ENCODE measurements at places on chromosomes 7 and 10.

DNA sequence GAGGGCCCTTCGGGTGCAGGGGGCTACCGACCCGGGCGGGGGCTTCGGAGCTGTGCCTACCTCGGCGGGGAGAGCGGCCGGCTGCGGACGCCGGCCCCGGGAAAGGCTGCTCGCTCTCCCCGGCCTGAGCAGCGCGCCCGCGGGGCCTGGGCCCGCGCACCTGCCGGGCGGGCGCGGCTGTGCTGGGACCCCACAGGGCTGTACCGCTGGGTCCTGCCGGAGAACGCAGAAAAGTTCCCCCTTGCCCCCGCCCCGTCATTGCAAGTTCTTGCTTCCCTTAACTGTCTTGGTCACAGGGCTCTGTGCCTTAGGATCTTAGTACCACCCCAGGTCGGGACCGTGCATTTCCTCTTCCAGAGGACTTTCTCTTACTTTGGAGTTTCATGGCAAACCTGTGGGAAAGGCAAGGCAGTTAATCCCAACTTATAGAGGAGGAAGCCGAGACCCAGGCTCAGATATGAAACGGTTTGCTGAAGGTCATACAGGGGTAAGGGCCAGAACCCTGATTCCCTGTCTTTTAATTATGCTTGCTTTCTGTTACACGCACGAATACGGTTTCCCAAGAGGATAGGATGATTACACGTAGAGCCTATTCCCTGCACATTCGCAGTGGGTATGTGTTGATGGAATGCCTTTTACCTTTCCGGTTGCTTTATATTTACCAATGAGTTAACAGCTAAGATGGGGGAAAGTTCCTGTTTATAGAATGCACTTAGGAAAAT is 652 bp downstream of the PCGF5 start:
- peak; percentile 14 for DNase-seq

GRCh38 chr7:68265258-68265657 is 1268.6 kb downstream of the TYW1 start:
- DNase-seq, result no peak

DNA sequence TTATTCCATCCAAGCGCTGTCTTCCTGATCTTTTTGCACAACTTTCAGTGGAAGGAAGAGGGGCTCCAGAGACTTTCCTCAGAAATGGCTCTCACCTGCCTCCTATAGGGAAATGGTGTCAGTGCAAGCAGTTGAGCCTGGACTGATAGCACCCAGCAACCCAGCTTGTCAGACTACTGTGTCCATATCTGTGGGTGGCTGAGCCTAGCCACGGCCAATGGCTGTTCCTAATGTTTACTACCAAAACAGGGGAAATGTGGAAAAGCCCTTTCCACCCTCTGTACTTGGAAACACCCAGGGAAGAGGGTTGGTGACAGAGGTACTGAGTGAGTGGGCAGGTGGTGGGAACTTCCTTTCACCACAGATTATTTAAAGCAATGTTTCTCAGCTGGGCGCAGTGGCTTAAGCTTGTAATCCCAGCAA is 4.3 kb upstream of the YKT6 start:
- peak; percentile 58 for DNase-seq

GRCh38 chr7:21338728-21339164 is 89.1 kb upstream of the SP4 start:
- peak; percentile 25 for DNase-seq

GRCh38 chr10:114478281-114478680 is 74.0 kb upstream of the AFAP1L2 start:
- DNase-seq, result no peak

GRCh38 chr7:8176370-8177081 is 85.4 kb downstream of the ICA1 start:
- no peak for DNase-seq

DNA sequence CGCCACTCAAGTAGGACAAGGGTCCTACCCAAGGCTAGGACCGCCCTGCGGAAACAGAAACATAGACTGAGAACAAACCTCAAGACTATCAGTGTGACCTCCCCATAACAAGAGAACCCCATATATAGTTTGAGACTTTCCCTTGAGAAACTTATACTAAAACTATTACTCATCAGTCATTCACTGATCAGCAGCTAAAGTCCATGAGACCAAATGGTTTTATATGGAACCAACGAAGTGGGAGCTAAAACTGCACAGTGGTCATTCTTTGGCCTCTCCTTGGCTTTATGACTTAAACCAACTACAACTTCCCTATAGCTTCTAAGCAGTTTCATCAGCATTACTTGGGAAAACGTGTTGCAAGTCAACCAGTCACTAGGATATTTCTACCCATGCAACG is 13.7 kb upstream of the ZSCAN21 start:
- DNase-seq, result no peak

DNA sequence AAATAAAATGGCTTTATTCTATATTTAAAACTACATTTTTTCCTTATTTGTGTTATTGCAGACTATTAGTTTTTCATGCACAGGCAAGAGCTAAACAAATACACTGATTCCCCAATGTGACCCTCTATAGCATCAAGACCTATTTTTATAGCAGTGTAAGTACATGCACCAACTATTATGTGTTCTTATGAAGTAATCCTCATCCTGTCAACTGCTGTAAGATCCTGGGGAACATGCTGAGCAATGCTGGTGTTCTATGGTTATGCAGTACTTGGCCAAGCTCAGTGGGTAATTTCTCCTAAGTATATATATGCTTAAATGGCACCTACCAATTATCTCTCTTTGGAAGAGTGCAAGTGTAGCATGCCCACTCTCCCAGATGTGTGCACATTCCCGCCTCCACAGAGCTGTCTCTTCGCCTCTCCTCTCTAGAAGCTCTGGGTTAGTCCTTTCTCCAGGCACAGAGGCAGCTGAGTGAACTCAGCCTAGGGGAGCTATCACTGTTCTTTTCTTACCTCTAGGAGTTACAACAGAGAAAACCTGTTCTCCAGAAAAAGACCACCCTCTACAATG is 428.8 kb downstream of the KCNMA1 start:
- no peak for DNase-seq

DNA sequence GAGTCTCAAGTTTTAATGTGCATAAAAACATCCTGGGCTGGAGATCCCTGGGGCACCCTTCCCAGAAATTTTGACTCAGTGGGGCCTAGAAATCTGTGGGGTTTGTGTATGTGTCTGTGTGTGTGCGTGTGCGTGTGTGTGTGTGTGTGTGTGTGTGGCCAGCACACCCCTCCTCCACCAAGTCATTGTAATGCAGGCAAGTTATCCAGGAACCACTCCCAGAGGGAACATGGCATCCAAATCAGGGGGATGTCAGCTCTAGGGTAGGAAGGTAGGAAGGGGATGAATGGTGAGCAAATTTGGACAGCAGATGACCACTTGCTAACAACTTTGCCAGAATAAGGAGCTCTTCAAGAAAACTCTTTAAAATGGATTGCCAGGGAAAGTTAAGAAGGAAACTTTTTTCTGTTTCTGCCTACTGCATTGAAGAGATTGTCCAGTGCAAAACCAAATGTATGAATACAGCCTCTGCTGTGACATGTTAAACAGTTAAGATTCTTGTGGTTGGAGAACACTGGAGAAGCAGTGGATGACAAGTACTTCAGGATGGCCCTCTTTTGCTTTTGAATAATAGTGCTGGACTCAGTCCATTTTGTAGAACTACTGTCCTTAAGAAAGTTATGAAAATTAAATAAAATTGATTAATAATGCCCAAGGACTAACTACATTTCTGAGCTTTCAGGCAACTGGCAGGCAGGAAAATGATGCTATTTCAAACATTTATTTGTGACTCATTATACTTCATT is 12.3 kb downstream of the STAMBPL1 start:
- DNase-seq, result no peak

DNA sequence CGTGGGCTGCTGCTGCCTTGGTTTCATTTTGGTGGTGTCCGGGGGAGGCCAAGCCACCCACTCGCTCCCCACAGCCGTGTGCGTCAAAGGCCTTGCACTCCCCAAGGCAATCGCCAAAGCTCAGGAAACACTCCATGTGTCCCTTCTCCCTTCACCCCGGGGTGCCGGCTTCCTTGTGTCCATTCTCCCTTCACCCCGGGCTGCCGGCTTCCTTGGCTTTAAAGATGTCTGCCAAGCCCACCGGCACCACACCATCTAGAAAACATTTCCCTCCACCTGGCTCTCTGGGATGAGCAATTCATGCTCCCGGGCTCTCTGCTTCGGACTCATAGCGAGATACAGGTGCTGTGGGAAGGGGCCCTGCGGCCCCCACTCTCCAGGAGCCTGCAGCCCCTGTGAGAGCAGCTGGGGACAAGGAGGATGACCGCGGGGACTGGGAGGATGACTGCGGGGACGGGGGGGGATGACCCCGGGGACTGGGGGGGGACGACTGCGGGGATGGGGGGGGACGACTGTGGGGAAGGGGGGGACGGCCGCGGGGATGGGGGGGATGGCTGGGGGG is 322.1 kb downstream of the DNAJB6 start:
- DNase-seq, result no peak

- DNase-seq, result no peak
These were observed 46.7 kb upstream of the RHOBTB1 start for GRCh38 chr10:60990663-60991062.

GRCh38 chr10:9950070-9950469 is 1067.6 kb upstream of the CELF2 start:
- DNase-seq, result no peak

DNA sequence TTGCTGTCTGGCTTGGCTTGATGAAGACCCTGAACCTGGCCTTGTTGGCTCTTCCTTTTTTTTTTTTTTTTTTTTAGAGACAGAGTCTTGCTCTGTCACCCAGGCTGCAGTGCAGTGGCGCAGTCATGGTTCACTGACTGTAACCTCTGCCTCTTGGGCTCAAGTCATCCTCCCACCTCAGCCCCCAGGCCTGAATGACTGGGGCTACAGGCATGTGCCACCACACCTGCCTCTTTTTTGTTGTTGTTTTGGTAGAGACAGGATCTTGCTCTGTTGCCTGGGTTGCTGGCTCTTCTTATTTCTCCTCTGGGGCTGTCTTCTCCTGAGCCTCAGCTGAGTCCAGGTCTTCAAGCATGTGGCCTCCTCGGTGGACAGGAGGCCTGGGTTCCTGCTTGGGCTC is 44.7 kb downstream of the PRF1 start:
- no peak for DNase-seq

DNA sequence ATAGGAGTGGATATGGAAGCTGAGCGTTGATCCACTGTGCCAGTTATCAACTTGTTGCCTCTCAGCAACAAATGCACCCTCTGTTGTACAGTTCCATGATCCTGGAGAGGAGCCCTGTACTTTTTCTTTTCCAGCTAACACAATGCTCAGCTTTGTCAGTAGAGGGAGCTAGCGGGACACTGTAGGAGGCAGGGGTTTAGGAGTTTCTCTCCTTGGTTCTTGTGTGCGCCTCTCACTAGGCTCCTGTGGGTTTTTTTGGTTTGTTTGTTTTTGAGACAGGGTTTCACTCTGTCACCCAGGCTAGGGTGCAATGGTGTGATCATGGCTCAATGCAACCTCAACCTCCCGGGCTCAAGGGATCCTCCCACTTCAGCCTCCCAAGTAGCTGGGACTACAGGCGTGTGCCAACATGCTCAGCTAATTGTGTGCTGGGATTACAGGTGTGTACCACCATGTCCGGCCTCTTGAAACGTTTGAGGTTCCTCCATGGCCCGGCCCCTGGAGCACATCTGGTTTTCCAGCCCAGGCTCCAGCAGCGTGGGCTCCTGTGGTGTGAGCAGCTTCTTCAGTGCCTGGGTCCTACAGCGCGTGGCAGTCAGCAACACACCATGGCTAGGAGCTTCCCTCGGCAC is 12.0 kb upstream of the MARVELD1 start:
- DNase-seq, result peak; percentile 75

GRCh38 chr10:103501186-103501585 is 7.7 kb downstream of the NEURL1 start:
- no peak for DNase-seq

DNA sequence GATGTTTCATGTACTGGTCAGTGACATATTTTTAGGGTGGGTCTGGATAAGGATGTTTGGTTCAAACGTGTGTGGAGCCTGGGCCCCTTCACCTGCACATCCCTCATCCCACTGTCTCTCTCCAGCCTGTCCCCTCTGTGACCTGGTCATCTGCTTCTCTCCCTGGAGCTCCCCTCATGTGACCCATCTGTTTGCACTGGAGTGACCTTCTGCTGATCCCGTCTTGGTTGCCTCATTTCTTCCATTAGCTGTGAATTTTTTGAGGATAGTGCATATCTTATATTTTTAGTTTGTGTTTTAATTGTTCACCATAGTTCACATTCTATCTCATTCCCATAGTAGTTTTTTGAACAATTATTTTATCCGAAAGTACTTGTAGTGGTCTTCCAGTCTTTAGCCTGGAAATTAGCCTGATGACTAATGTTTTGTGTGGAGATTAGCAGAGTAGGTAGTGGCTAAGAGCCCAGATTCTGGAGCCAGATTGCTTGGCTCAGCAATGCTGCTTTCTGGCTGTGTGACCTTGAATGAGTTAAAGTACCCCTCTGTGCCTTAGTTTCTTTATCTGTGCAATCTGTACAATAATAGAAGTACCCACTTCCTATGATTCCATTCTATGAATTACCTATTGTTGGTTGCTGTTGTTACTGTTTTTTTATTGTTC is 224.5 kb downstream of the LRMDA start:
- DNase-seq, result no peak

DNA sequence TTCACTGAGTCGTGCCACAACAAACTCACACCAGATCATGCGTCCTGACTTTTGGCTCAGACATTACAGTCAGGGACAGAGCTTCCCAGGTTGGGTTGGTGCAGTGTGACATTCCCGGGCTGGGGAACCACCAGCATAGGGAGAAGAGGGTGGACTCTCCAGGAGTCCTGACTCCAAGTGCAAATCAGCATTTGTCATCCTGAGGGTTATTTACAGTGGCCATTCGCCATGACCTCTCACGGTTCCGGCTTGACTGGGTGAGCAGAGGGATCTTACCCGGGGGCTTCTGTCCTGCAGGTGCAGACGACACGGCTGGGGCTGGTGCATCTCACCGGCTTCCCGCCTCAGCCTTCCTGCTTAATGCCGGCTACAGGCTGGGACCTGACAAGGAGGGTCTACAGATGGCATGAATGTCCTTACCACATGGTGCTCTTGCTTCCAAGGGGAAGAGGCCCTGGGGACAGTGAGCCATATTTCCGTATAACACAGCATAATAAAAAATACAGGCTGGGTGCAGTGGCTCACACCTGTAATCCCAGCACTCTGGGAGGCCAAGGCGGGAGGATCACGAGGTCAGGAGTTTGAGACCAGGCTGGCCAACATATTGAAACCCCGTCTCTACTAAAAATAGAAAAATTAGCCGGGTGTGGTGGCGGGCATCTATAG is 12.5 kb upstream of the INTS1 start:
- DNase-seq, result no peak

- DNase-seq, result peak; percentile 79
These were observed 79.4 kb downstream of the VWC2 start for GRCh38 chr7:49852619-49853462.

GRCh38 chr7:2791390-2791789 is 52.7 kb downstream of the GNA12 start:
- no peak for DNase-seq

DNA sequence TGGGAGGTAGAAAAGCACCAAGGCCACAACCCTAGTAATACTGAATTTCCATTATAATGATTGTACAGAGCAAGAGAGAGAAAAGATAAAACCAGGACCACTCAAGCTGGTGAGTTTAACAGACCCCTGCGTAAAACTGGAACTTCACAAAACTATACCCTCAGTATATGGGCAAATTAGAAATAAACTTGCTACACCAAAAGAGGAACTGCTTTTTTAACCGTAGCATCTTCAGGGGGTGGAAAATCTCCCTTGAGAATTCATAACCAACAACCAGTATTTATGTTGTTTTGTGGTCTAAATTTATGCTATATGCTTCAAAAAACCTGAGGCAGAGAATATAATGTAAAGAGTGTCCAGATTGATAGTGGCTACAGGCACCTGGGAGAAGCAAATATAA is 171.2 kb downstream of the SGMS1 start:
- DNase-seq, result no peak

- DNase-seq, result peak; percentile 94
These were observed 14.6 kb upstream of the FZD1 start for GRCh38 chr7:91249506-91250233.
